ENCODE measurements at places on chromosomes 6 and 20. TPM values are rescaled to one million over a fixed set of nuclear protein-coding genes. Genes with fewer than 3 reads are reported as not detected.

GRCh38 chr6:109795994-109796555 lies 105.0 kb downstream of the FIG4 start:
- no peaks in the 10 kb centered on the region for H3K27me3 ChIP-seq
- H3K36me3 ChIP-seq, result peaks cover 10% of the 10 kb centered on the region
- H3K27ac ChIP-seq, result no peak overlapping the region

GRCh38 chr6:125923366-125923877 lies 33.1 kb upstream of the HINT3 start:
- no peak overlapping the region for H3K4me3 ChIP-seq
- H3K27ac ChIP-seq, result no peak overlapping the region
- H3K4me1 ChIP-seq, result peaks cover 5% of the 10 kb centered on the region
- peaks cover 6% of the 10 kb centered on the region for H3K36me3 ChIP-seq

GRCh38 chr20:1660246-1660645 lies 2.7 kb upstream of the SIRPG start:
- no peak for DNase-seq
- H3K36me3 ChIP-seq, result no peaks in the 10 kb centered on the region
- peaks cover 17% of the 10 kb centered on the region for H3K4me1 ChIP-seq

DNA sequence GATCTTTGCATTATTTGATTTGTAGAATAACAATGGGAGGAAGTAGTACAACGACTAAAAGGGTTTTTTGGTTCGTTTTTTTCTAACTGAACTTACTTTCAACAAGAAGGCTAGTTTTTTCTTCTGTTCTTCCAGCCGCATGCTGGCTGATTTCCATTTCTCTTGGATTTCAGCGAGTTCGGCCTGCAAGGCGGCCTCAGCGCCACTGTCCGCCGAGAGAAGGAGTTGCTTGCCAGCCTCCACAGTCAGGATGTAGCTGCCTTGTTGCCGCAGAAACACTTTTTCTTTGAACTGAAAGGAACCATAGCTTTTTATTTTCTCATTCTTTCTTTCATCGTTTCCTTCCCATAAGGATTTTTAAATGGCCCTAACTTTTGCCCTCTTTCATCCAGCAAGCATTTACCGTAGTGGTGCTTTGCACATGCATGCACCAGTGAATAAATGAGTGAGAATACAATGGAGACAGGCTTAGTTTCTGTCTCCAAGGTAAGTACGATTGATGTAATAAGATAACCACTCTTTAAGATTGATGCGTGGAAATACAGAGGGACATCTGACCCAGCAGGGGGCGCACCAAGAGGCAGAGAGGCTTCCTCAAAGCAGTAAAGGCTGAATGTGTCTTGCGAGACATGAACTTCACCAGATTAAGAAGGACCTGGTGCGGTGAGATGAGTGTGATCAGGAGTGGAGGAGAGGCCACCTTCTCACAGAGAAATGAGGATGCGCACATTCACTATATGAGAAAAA lies 398.8 kb downstream of the ESR1 start:
- no peak overlapping the region for H3K4me3 ChIP-seq
- no peaks in the 10 kb centered on the region for H3K4me1 ChIP-seq
- peaks cover 71% of the 10 kb centered on the region for H3K36me3 ChIP-seq
- H3K27me3 ChIP-seq, result no peaks in the 10 kb centered on the region
- no peak overlapping the region for H3K27ac ChIP-seq

GRCh38 chr6:43845646-43846045 lies 75.6 kb downstream of the VEGFA start:
- no peak overlapping the region for H3K27ac ChIP-seq
- H3K27me3 ChIP-seq, result no peaks in the 10 kb centered on the region
- no peaks in the 10 kb centered on the region for H3K36me3 ChIP-seq
- DNase-seq, result no peak

Gene SLC17A3
- 0.09 TPM for polyA plus RNA-seq

Gene PET117
- 11.4 TPM for polyA plus RNA-seq

Measured in thymus (tissue), 14 donors.